ENCODE measurements at places on chromosomes 3 and 15.

GRCh38 chr3:58307639-58308215, 1.4 kb downstream of the HTD2 start:
- peak; percentile 63 for DNase-seq

GRCh38 chr3:105158286-105158685, 208.4 kb upstream of the ALCAM start:
- no peak for DNase-seq

- DNase-seq, result no peak
Measured at GRCh38 chr15:66138892-66139590, 114.5 kb downstream of the MEGF11 start.

- DNase-seq, result no peak
Measured at GRCh38 chr3:188686324-188686723, 485.4 kb upstream of the TPRG1 start.

- DNase-seq, result no peak
Measured at GRCh38 chr3:133711013-133711412, 35.2 kb upstream of the TF start.

DNA sequence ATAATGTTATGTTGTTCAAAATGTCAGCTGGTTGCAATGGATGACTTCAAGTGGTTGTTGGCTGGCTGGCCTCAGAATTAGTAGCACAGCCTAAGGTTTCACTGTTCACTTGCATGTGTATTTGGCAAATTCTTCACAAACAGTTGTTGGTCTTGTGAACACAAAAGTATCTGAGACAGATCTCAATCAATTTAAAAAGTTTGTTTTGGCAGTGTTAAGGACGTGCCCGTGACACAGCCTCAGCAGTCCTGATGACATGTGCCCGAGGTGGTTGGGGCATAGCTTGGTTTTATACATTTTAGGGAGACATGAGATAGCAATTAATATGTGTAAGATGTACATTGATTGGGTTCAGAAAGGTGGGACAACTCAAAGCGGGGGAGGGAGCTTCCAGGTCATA, 436.0 kb downstream of the AGBL1 start:
- no peak for DNase-seq

DNA sequence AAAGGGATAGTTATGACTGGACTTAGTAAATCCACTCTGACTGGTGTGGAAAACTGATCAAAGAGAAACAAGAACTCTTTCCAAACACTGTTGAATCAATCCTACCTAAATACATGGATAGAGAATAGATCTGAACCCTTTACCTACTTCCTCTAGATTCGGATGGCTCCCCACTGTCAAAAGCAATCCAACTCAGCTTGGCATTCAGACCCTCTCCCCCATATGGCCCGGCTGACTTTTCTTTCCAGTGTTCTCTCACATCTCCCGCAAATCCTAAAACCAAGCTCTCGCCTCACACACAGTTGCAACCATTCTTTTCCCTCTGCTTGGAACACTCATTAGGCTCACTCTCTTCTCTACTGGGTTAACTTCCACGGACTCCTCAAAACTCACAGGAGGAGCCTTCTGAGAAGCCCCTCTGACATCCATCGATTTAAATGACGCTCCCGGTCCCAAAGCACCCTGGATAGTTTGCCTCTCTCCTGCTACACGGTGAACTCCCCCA, 639 bp downstream of the SPICE1 start:
- DNase-seq, result no peak

DNA sequence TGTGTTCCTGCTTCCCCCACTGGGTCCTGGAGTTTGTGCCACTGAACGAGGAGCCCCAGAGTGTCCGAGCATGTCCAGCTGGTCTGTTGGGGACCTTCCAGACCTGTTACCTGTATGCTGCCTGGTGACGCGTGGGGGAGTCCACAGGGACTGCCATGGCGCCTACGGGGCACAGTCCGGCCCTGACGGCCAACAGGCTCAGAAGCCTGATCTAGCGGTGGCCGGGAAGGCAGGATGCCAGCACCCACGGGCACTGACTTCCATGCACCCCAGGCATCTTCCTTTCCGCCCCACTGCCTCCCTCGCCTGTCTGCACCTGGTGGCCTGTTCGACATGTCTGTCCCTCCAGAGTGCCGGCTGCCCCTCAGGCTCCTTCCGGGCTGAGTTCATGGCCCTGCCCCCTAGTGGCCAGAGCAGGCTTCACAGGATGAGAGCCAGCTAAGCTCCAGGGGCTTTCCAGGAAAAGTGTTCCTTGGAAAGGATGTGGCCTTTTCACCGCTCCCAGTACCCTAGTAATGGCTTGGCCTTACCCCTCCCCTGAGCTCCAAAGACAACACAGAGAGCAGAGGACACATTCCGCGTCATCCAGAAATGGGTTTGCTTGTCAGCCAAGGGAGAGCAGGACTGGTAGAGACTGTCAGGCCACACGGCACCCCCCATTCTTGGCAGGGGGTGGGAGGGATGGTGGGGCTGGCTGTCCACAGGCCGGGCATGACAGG, 35.7 kb downstream of the NGRN start:
- peak; percentile 80 for DNase-seq

GRCh38 chr3:189630767-189631372, 319 bp upstream of the TP63 start:
- DNase-seq, result peak; percentile 10

- no peak for DNase-seq
Measured at GRCh38 chr3:107271787-107272387, 105.4 kb upstream of the CCDC54 start.

DNA sequence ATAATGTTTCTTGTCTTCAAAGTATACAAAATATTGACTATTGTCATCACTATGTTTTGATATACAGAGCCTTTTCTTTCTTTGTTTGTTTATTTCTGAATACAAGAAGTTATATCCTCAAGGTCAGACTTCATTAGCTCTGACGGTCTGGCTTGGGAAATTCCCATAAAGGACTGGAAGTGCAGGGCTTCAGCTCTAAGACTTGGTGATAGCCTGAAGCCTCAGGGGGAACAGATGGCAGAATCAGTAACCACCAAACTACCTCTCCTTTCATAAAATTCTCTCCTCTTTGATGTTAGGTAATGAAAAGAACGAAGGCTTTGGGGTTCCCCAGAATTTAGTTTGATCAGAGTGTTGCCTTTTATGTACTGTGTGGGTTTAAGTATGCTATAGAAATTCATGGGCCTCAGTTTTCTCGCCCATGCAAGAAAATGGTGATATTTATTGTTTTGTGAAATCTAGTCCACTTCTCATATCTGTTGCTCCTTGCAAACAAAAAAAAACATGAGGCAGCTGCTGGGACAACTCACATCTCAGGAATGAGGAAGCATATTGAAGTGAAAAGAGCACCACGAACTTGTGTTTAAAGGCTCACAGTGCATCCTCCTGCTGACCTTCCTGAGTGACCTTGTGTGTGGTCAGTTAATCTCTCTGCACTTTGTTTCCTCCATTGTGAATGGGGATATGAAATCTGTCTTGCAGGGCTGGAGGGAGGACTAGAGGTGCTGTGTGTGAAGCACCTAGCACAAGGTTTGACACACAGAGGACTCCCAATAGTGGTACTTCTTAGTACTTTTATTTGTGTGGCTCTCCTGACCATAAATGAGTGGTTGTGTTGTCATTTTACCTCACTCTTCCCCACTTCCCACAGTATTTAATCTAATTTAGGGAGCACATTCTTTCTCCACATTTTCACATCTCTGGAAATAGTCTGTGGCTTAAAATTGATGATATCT, 569.8 kb upstream of the IL12A start:
- DNase-seq, result no peak

- DNase-seq, result no peak
Measured at GRCh38 chr3:58485801-58486435, 6.0 kb upstream of the KCTD6 start.

DNA sequence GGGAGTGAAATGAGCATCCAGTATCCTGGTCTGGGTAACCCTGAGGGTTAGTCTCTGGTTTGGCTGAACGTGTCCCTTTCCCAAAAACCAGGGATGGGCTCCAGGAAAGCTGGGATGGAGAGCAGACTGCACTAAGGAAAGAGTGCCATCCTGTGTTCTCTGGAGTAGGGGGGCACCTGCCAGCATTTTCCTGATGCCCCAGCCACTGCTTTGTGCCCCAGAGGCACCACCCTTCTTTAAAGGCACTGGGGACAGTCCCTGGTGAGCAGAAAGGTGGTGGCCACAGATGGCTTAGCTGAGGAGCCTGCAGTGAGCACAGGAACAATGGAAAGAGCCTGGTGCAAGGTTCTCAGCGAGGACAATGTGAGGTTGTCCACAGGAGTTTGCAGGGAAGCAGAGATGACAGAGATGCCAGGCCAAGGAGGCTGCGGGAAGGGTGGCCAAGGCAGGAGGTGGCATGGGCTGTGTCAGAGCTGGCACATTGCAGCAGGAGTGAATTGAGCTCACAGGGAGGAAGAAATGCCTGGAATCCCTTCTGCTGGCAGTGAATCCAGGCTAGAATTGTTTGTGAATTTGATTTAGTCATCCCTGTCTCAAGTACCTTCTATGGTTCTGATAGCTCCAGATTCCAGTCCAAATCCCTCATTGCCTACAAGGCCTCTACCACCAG, 39.9 kb downstream of the AMOTL2 start:
- DNase-seq, result no peak

GRCh38 chr3:58683466-58683865, 16.9 kb upstream of the FAM3D start:
- DNase-seq, result peak; percentile 65

GRCh38 chr3:53236112-53236841, 19.5 kb downstream of the TKT start:
- no peak for DNase-seq

DNA sequence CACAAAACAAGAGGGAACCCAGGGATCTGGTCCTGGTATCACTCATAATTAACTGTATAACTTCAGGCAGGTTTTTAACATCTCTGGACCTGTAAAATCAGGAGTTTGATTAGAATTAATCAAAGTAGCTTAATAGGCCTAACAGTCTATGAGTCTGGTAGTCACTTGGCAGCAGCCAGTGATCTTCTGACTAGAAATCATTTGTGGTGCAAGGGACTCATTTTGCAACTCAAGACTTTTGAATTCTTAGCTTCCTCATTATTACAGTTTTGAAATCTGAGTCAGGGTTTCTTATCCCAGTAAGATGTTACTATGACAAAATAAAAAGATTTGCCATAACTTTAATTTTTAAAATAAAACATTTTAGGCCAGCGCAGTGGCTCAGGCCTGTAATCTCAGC, 70.8 kb downstream of the TMCC1 start:
- DNase-seq, result no peak

- no peak for DNase-seq
Measured at GRCh38 chr3:106635271-106635670, 742.0 kb upstream of the CCDC54 start.

GRCh38 chr15:70580286-70580685, 183.1 kb downstream of the UACA start:
- DNase-seq, result no peak

DNA sequence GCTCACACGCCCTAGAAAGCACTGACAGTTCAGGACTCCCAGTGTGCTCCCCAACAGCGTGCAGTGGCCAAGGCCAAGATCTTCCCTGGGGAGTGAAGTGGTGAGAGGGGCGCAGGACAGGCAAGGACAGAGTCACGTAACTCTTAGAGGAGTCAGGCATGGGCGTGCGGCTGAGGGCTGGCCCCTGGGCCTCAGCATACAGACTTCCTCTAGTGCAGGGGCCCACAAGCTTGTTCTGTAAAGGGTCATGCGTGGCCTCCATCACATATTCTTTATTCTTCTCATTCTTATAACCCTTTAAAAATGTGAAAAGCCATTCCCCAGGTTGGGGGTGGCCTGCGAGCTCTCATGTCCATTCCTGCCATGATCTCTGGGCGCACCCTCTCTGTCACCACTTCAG, 25.2 kb downstream of the TMEM43 start:
- DNase-seq, result no peak

GRCh38 chr15:78509726-78510312, 2.4 kb downstream of the HYKK start:
- DNase-seq, result no peak

DNA sequence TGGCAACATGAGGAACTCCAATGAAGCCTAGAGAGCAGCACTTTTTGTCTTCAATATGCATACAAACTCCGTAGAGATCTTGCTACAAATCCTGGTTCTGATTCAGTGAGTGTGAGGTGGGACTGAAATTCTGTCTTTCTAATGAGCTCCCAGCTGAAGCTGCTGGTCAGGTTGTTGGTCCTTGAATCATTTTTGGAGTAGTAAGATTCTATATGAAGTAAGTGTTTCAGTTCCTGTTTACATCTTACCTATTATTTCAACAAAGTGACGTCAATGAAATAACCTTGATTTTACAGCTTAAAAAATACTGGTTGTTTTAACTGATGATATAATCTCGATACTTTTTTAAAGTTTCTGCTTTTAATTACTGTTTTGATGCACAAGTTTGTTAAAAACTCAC, 33.9 kb downstream of the SHQ1 start:
- no peak for DNase-seq

- DNase-seq, result no peak
Measured at GRCh38 chr3:155804323-155804722, 1.8 kb downstream of the C3orf33 start.

DNA sequence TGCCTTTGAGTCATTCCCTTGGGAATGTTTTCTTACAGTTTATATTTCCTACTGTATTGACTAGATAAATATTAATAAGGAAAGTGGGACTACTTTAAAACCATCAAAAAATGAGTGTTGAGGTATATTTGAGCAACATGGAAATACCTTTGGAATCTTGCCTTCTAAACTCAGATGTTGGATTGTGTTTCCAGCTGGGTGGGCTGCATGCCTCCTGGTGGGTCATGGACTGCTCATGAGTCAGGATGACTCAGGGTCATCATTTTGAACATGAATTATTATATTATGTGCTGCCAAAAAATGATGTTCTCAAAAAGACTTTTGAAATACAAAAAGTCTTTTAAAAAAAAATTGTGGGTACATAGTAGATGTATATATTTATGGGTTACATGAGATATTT, 41.1 kb upstream of the APH1B start:
- DNase-seq, result no peak

- DNase-seq, result no peak
Measured at GRCh38 chr3:139108253-139108969, 63.7 kb upstream of the PRR23C start.

DNA sequence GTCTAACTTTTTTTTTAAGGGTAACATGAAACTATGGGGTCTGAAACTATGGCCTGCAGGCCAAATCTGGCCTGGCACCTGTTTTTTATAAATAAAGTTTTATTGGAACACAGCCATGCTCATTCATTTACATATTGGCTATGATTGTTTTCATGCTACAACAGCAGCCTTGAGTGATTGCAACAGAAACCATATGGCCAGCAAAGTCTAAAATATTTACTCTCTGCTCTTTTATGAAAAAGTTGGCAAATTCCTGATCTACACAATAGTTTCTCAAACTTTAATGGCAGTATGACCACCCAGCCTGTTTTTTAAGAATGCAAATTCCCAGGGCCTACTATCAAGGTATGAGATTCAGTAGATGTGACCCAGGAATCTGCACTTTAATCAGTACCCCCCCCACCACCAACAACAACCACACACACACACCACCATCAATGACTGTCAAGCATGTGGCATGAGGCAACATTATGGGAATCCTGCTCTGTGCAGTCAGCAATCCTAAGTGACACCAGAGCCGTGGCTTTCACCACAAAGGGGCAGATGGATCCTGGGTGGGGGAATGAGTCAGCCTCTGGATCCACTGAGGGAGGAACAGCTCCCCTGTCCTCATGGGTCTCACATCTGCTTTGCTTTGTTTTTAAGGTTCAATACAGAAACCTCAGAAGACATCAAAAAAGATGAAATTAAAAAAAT, 142.8 kb downstream of the NTRK3 start:
- no peak for DNase-seq
